ENCODE measurements at places on chromosomes 6 and 20.

DNA sequence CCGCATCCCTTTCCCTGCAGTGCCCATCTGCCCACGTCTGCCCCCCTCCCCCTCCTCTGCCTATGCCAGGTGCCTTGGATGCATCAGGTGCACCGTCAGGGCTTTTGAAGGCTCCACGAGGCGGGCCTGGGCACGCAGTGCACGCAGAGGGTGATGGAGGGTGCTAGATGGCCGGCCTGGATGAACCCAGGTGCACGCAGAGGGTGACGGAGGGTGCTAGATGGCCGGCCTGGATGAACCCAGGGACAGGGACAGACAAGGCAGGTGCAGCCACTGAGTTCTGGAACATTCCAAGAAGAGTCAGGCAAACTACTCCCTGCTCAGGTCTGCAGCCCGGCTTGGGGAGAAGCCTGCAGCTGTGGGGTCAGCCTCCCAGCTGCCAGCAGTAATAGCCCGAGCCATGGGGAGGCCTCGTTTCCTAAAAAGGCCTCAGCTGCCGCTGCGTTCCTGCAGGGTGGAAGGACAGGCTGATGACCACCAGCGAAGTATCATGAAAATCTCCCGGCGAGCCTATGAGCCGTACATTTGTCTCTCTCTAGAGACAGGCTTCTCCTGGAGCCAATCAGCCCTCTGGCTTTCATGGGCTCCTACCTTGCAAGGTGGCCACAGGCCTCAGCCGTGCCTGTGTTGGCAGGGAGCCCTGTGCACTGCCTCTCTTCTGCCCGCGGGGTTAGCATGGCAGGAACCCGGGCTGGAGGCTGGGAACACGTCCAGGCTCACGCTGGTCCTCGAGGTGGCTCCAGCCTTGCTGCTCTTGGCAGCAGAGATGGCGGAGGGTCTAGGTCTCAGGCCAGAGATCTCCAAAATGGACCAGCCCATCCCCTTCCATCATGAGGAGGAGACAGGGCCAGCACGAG lies 29.6 kb downstream of the NTSR1 start:
- DNase-seq, result no peak

DNA sequence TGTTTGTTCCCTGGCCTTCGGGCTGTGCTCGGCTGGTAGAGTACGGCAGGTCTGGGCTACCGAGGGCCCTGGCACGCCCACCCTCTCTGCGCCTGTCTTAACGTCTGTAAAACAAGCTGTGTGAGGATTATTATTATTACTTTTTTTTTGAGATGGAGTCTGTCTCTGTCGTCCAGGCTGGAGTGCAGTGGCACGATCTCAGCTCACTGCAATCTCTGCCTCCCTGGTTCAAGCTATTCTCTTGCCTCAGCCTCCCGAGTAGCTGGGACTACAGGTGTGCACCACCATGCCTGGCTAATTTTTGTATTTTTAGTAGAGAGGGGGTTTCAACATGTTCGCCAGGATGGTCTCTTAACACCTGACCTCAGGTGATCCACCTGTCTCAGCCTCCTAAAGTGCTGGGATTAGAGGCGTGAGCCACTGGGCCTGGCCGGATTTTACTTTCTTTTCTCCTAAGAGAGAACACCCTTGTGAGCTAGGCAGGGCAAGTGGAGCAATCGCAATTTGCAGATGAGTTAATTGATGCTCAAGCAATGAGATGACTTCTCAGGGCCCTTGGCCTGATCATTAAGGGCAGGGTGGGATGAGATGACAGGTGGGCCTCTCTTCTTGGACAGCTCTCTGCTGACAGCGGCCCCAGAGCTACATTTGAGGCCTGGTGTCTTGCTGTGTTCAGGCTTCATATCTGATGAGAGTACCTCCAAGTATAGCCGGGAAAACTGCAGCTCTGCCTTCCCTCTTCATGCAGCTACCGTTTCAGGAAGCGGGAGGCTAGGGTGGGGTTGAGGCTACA lies 859 bp upstream of the SMIM29 start:
- no peak for DNase-seq

DNA sequence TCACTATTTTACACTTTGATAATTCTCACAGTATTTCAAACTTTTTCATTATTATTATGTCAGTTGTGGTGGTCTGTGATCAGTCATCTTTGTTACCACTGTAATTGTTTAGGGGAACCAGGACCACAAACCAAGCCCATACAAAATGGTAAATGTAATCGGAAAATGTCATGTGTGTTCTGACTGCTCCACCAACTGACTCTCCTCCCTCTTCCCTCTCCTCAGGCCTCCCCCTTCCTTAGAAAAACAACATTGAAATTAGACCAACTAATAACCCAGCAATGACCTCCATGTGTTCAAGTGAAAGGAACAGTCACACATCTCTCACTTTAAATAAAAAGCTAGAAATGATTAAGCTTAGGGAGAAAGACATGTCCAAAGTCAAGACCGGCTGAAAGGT lies 63.8 kb downstream of the GMDS start:
- no peak for DNase-seq

DNA sequence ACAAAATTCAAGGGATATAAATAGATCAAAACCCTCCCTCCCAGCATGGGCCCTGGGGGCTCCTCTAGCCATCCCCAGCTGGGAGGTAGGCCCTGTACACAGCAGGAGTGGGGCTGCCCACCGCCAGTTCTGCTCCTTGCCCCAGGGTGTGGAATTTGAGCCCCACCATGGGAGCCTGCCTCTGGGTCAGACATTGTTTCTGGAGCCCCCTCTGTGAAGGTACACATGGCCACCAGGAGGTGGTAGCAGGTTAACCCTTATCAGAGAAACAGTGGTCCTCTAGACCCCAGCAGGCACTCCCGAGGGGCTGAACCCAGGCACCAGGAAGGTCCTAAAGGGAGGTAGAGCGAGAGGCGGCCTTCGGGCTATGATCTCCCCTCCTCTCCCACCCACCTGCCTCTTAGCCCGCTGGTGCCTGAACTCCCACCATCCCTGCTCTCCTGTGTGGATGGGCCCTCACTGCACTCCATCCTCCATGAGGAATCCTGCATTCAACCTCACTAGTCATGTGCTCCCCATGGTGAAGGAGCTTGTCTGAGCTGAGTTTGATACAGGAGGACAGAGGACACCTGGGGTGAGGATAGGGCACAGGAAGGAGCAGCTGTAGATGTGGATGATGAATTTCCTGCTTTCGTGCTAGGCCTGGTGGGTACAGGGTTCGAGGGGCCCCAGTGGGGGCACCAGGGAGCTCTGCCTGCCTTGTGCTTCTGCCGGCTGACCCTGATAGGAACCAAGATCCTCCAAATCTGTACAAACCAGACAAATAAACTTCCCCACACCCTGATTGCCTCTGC lies 114.9 kb downstream of the GRM4 start:
- DNase-seq, result no peak

DNA sequence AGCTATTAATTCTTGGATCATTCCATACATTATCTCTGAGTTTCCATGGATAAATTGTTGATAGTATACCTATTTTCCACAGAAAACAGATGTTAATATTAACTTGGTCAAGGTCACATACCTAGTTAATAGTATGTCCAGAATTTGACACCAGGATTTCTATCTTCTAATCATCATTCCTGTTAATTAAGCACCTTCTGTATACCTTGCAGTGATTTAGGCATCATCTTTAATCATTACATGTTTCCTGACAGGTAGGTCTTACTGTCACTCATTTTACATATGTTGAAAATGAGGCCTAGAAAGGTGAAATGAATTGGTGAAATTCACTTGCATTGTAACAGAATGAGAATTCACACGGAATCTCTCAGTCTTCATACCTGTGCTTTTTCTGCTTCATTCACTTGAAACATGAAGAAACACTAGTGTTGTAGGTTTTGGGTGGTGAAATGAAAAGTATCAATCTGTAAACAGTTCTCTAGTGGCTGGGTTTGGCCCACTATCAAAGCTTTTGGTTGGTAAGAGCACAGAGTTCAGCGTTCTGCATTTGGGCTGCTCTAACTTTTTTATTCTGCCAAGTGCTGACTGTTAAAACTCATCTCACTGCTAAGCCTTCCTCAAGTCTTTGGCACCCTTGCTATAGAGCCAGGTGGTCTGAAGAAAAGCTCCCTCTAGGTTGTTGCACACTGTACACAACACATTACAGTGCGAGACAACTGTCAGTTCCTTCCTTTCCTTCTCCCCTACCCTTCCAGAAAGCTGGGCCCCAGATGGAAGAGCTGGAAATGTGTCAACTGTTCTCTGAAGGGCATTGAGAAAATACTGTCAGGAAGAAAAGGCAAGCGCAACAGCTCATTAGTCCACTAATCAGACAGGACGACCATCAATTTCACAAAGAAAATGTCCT lies 57.8 kb upstream of the C20orf144 start:
- no peak for DNase-seq

DNA sequence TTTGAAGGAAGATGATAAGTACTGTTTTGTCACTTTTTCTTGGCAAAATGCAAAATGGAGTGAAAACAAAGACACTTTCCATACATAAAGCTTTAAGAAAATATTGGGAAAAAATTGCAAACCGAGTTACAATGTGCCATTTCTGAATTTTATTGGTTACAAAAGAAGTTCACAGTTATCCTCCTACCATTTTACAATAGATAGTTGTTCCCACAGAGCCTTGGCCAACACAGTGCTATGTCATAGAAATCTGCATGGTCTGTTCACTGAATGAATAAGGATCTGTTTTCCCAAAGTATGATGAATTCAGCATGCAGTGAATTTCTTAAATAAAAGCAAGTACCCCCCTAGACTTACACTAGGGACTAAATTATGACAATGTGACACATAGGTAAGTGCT lies 268.2 kb upstream of the POU3F2 start:
- DNase-seq, result no peak

DNA sequence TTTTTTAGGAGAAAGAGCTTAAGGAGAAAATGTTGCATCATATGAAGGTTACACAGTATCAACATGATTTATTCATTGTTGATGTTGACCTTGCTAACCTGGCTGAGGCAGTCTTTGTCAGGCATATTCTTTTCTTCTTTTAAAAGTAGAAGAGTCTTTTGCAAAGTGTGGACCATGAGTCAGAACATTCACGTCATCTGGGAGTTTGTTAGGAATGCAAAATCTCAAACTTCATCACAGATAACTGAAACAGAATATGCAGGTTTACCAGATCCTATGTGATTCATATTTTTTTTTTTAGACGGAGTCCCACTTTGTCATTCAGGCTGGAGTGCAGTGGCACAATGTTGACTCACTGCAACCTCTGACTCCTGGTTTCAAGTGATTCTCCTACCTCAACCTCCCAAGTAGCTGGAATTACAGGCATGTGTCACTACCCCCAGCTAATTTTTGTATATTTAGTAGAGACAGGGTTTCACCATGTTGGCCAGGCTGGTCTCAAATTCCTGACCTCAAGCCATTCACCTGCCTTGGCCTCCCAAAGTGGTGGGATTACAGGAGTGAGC lies 530.4 kb upstream of the BTBD3 start:
- no peak for DNase-seq

DNA sequence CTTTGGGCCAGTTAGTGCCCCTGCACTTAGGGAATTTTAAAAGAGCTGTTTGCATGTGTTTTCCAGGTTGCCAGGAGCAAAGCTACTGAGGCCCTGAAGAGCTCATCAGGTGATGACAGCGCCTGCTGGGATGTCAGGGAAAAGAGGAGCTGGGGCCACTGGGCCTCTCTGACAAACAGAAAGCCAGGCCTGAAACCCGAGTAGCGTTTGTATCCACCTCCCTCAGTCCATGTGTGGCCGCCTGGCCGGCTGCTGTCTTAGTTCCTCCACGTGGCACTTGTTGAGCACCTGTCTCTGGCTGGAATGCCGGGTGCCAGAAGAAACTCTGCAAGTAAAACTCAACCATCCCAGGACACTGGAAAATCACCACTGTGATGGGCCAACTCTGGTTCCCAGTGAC lies 601.2 kb downstream of the CDH26 start:
- no peak for DNase-seq

DNA sequence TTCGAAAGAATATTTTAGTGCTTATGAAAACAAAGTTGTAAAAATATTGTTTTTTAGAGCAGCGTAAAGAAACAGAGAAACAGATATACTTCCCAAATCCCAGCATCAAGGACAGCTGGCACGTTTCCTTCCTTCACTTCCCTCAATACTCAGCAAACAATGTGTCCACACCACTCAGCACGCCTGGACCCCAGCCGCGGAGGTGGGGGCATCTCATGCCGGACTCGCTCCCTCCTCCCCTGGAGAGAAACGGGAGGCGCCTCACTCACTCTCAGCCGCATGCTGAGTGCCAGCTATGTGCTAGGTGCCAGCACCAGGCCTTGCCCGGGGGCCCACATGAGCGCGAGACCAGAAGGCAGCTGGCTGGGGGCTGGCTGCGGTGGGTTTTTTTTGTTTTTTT lies 34.7 kb downstream of the SLC2A4RG start:
- DNase-seq, result no peak

GRCh38 chr6:30169658-30170614 lies 6.6 kb downstream of the TRIM15 start:
- no peak for DNase-seq

DNA sequence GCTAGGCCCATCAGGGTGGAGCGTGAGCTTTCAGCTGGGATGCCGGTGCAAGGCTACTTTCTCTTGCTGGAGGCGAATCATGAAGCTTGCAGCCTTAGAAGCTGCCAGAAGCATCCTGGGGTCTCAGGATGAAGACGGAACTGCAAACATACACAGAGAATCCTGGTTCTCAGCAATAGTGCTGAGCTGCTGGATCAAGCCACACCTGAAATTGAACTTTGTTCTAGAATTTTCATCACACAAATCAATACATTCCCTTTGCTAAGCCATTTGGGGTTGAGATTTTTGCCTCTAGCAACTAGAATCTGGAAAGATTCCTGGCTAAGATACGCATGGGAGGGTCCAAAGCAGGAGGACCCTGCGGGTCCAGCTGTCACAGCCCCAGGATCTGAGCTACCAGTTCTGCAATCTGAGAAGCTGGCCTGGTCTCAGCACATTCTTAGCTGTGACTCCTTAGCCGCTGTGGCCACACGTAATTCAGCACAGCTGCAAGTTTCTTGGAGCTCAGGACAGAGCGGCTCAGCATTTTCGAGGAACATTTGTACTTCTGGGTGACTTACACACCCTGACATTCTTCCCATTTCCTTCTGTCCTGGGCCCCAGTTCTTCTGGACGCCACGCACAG lies 6.6 kb upstream of the ARFGAP1 start:
- no peak for DNase-seq

- no peak for DNase-seq
These were observed 200.6 kb downstream of the GMPR start for GRCh38 chr6:16438718-16439591.
